ENCODE measurements at places on chromosomes 6 and 20. TPM values are rescaled to one million over a fixed set of nuclear protein-coding genes. Genes with fewer than 3 reads are reported as not detected.

SAMD5 gene
- total RNA-seq, result 1.9 TPM

ARMH2 gene
- total RNA-seq, result not detected

LGSN gene
- total RNA-seq, result not detected

SLC17A2 gene
- not detected for total RNA-seq

SLC25A27 gene
- 18.8 TPM for total RNA-seq

RAB32 gene
- 8.4 TPM for total RNA-seq

HLA-DRB1 gene
- total RNA-seq, result 33.7 TPM

CLDN20 gene
- not detected for total RNA-seq

All from right cardiac atrium (tissue), 5 donors.